ENCODE measurements at places on chromosomes 7 and 10.

DNA sequence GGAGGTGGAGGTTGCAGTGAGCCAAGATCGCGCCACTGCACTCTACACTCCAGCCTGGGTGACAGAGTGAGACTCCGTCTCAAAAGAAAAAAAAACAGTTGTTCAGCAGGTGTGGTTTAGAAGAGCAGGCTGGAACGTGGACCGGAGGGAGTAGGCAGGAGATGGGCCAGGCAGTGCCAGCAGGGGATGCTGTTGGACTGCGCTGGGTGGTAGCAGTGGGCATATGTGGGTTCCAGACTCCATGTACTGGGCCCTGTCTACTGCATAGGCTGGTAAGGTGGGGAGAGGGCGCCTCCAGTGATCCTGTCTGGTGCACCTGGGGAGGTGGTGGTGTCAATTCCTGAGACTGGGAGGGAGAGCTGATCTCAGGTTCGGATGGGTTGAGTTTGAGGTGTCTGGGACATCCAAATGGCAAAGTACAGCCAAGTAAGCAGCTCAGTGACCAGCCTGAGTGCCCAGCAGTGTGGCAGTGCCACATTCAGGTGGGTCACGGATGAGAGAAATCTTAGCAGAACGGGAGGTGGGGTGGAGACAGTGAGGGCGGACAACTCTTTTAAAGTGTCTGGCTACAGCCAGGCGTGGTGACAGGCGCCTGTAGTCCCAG is 25.9 kb downstream of the SFXN4 start:
- peak; percentile 82 for DNase-seq

DNA sequence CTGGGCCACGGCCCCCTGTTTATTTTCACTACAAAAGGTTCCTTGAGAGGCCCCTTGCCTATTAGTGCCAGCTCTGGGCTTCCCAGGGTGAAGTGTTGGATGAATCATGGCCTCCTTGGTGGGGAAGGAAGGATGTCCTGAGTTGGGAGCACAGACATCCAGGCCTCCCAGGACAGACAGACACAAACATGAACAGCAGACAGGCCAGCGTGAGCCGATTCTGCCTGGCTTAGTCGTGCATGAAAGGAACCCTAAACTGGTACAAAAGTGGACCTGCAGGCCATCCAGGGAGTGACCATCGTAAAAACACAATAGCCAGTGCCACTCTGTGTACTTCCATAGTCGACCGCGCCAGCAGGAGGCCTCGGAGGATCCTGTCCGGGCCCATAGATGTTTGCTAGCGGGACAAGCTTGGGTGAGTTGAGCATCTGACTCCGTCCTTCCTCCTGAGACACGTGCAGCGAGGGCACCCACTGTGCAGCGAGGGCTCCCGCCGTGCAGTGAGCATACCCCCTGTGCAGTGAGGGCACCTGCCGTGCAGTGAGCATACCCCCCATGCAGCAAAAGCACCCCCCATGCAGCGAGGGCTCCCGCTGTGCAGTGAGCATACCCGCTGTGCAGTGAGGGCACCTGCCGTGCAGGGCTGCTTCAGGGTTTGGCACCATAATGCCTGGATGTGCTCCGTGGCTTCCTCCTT is 51.3 kb upstream of the PRKAR1B start:
- DNase-seq, result no peak

- DNase-seq, result no peak
These were observed 13.0 kb upstream of the NDUFA5 start for GRCh38 chr7:123570390-123571182.

GRCh38 chr7:88226886-88227516 is 7.2 kb upstream of the SRI start:
- DNase-seq, result no peak
